Fibroblast of skin of abdomen (primary cell): ENCODE measurements at places on chromosomes 7 and 10.
A peak's percentile ranks its signal among the peaks of the same experiment; 100 is the strongest.

GRCh38 chr10:74067373-74068352 is 69.7 kb downstream of the VCL start:
- peak; percentile 53 for DNase-seq

DNA sequence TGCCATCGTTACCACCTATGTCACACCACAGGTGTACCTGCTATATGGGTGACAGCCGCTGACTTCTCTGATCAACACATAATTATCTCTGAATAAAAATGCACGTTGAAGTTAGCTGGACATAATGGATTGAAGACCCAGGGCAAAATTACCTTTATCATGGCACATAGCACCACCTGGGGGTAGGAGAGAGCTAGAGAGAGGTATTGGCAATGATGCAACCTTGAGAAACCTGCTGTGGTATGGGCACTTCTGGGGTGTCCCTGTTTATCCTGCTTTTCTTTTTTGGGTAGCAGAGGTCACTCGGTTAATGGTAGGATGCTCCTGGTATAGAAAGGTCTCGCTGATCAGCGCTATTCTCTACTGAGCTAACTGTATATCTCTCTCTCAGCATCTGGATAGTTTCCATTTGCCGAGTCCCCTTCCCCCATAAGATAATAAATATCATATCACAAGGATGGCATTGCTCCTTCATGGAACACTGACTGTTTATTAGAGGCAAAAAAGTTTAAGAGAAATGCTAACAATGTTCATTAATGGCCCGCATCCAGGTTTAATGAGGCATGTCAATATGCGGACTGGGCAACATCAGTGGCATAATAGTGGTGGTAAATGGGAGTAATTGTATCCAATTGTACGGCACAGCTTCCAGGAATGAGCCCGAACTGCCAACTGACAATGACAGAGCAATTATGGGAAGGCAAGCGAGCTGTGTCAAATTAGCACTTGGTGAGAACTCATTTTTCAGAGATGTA is 323.1 kb downstream of the TFEC start:
- peak; percentile 28 for DNase-seq

- peak; percentile 23 for DNase-seq
Observed at GRCh38 chr7:44757311-44757710, 8.7 kb downstream of the ZMIZ2 start.

DNA sequence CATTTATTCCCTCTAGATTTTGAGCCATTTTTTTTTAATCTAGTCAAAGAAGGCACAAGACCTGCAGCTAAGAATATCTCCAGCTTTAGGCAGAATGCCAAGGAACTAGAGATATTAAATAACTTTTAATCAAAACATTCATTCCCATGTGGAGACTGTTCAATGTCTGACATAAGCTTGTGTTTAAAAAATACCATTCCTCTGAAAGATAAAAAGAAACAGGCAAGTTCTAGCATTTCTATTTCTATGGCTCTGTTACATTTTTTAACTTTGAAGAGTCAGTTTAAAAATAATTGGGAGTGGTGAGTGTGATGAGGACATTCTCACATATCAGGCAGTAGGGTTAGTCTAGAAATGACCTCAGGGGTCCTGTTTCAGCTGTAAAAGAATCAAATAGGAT is 48.0 kb downstream of the RHOBTB1 start:
- peak; percentile 68 for DNase-seq

GRCh38 chr10:113612154-113612553 is 51.7 kb downstream of the NRAP start:
- no peak for DNase-seq
